CD4-positive, alpha-beta T cell treated with Interleukin-1 beta for 1 hour (primary cell): ENCODE measurements at places on chromosomes 16 and 17.

GRCh38 chr17:31488982-31489294 lies 97.5 kb downstream of the RAB11FIP4 start:
- DNase-seq, result no peak

DNA sequence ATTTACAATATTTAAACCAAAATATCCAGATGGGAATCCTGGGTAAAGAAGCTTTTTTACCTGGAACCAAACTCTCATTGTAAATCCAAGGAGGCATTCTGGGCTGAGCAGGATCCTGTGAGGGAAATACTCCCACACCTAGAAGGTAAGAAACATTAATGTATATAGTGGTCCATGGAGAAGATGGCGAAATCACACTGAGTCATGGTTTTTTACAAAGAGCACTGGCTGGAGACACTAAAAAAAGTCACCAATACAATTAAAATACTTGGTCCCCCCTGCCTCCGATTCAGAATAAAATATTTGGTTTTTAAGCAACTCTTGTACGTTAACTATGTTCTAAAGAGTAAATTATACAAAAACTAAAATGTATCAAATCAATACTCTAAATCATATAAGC lies 32.9 kb downstream of the SYNRG start:
- no peak for DNase-seq

GRCh38 chr16:8867216-8867931 lies 1.4 kb downstream of the CARHSP1 start:
- DNase-seq, result no peak

- DNase-seq, result no peak
Measured at GRCh38 chr17:40290629-40291280, 3.1 kb downstream of the CDC6 start.

DNA sequence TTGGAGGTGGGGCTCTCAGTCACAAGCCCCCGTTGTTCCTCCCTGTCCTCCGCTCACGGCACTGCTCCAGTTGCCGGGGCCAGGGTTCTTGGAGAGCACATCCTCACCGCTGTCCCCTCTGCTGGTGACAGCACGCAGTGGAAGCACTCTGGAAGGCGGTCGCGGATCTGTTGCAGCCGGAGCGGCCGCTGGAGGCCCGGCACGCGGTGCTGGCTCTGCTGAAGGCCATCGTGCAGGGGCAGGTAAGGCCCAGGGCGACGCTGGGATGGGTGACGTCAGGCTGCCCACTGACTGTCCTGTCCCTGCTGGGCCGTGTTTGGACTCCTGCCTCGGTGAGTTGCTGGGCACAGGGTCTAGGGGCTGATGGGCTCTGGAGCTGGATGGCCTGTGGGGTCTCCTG lies 5.4 kb downstream of the TSC2 start:
- no peak for DNase-seq
